ENCODE measurements at places on chromosomes 3 and 15. TPM values are rescaled to one million over a fixed set of nuclear protein-coding genes. Genes with fewer than 3 reads are reported as not detected.

DNA sequence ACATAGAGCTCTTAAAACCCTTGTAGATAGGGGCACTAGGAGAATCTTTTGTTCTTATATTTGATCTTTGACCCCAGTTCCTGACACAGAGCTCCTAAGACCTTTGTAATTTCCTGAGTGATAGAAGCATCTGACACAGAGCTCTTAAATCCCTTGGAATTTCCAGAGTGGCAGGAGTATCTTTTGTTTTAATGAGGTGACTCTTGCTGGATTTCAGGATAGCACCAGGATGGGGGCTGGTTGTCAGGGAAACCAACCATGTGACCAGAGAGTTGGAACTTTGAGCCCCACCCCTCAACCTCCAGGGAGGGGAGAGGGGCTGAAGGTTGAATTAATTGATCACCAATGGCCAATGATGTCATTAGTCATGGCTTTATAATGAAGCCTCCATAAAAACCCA lies 47.6 kb upstream of the ST8SIA2 start:
- H3K4me3 ChIP-seq: no peak overlapping the region
- no peak for DNase-seq
- H3K27me3 ChIP-seq: peaks cover 5% of the 10 kb centered on the region
- H3K36me3 ChIP-seq: no peaks in the 10 kb centered on the region

DNA sequence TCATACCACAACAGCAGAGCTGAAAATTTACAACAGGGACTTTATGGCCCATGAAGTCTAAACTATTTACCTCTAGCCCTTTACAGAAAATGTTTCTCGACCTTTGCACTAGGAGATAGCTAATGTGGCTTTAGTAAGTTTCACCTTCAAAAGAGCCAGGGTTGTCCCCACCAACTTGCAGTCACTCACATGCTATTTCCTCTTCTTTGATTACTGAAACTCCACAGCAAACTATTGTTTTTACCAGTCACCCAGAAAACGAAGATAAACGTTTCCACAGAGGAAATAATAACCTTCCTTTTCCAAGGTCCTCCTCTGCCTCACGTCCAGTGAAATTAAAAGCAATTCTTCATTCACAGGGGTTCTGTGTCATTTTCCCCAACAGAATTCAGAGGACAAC lies 48.2 kb downstream of the WWTR1 start:
- no peak overlapping the region for H3K4me3 ChIP-seq
- DNase-seq: no peak
- no peaks in the 10 kb centered on the region for H3K36me3 ChIP-seq
- H3K27ac ChIP-seq: peak overlapping the region; percentile 53

GRCh38 chr15:49122541-49123062 lies 32.8 kb downstream of the COPS2 start:
- DNase-seq: no peak
- no peaks in the 10 kb centered on the region for H3K4me1 ChIP-seq
- H3K36me3 ChIP-seq: peaks cover 3% of the 10 kb centered on the region
- H3K4me3 ChIP-seq: no peak overlapping the region
- no peaks in the 10 kb centered on the region for H3K27me3 ChIP-seq
- H3K27ac ChIP-seq: no peak overlapping the region

- DNase-seq: no peak
- H3K27me3 ChIP-seq: no peaks in the 10 kb centered on the region
- no peaks in the 10 kb centered on the region for H3K36me3 ChIP-seq
Measured at GRCh38 chr3:106058475-106058874, 189.7 kb upstream of the CBLB start.

- no peaks in the 10 kb centered on the region for H3K27me3 ChIP-seq
- no peak for DNase-seq
- H3K36me3 ChIP-seq: no peaks in the 10 kb centered on the region
- H3K4me1 ChIP-seq: peaks cover 46% of the 10 kb centered on the region
- no peak overlapping the region for H3K4me3 ChIP-seq
Measured at GRCh38 chr3:69090021-69090420, 5.3 kb downstream of the ARL6IP5 start.

GRCh38 chr15:100918690-100919480 lies at the start of gene LRRK1:
Gene LRRK1 (plus strand): TSS chr15:100919357. CDS start chr15:100924633, 5,276 bp downstream.
- peaks cover 67% of the 10 kb centered on the region for H3K27me3 ChIP-seq
- DNase-seq: peak; percentile 59
- no peaks in the 10 kb centered on the region for H3K4me1 ChIP-seq
- peak within 1 kb of the TSS; percentile 74 for H3K4me3 ChIP-seq
- no peaks in the 10 kb centered on the region for H3K36me3 ChIP-seq
- no peak within 1 kb of the TSS for H3K27ac ChIP-seq

- no peak overlapping the region for H3K4me3 ChIP-seq
Measured at GRCh38 chr3:107285197-107285596, 92.0 kb upstream of the CCDC54 start.

GRCh38 chr3:103181160-103181559 lies 746.3 kb downstream of the ZPLD1 start:
- H3K4me3 ChIP-seq: no peak overlapping the region
- DNase-seq: no peak
- no peaks in the 10 kb centered on the region for H3K36me3 ChIP-seq
- no peaks in the 10 kb centered on the region for H3K27me3 ChIP-seq
- no peaks in the 10 kb centered on the region for H3K4me1 ChIP-seq
- H3K27ac ChIP-seq: no peak overlapping the region

- DNase-seq: peak; percentile 60
- no peak overlapping the region for H3K27ac ChIP-seq
- no peaks in the 10 kb centered on the region for H3K27me3 ChIP-seq
- H3K4me3 ChIP-seq: no peak overlapping the region
- no peaks in the 10 kb centered on the region for H3K36me3 ChIP-seq
Measured at GRCh38 chr3:14549256-14549919, 9.2 kb upstream of the GRIP2 start.

DNA sequence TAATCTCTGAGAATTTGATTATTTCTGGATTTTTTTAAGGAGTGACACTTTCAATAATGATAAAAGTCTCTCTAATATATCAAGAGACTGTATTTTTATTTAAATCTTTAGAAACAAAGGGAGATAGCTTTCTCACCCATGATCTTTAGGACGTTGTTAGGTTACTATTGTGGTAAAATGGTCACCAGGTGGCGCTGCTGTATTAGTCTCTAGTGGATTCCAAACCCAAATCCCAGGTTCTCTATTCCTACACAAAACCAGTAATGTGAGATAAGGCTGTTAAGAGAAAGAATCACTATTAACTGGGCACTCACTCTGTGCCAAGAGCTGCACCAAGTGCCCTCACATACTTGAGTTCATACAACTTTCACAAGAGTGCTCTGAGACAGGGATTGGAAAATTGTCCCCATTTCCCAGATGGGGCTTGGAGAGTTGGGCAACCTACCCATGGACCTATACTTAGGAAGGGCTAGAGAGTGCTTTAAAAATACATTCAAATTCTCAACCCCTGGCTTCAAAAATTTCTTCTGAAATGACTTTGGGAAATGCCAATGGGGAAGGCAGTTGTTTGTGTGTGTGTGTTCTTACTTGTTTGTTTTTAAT lies 593.4 kb upstream of the TGFBR2 start:
- peaks cover under 1% of the 10 kb centered on the region for H3K4me1 ChIP-seq
- no peak overlapping the region for H3K27ac ChIP-seq
- no peak overlapping the region for H3K4me3 ChIP-seq
- no peaks in the 10 kb centered on the region for H3K36me3 ChIP-seq

- no peaks in the 10 kb centered on the region for H3K27me3 ChIP-seq
- no peaks in the 10 kb centered on the region for H3K36me3 ChIP-seq
- DNase-seq: no peak
Measured at GRCh38 chr3:151856118-151856517, 17.3 kb upstream of the SUCNR1 start.

- H3K4me3 ChIP-seq: no peak overlapping the region
- no peak for DNase-seq
Measured at GRCh38 chr3:79597709-79598108, 170.1 kb downstream of the ROBO1 start.

GRCh38 chr3:141383555-141384129 lies 15.3 kb downstream of the ZBTB38 start:
- no peaks in the 10 kb centered on the region for H3K36me3 ChIP-seq
- H3K4me3 ChIP-seq: no peak overlapping the region
- H3K27ac ChIP-seq: no peak overlapping the region
- peaks cover 30% of the 10 kb centered on the region for H3K4me1 ChIP-seq

- H3K36me3 ChIP-seq: no peaks in the 10 kb centered on the region
- H3K4me3 ChIP-seq: no peak overlapping the region
- no peaks in the 10 kb centered on the region for H3K4me1 ChIP-seq
- DNase-seq: no peak
- H3K27ac ChIP-seq: no peak overlapping the region
Measured at GRCh38 chr3:18122264-18122663, 302.9 kb downstream of the SATB1 start.

DNA sequence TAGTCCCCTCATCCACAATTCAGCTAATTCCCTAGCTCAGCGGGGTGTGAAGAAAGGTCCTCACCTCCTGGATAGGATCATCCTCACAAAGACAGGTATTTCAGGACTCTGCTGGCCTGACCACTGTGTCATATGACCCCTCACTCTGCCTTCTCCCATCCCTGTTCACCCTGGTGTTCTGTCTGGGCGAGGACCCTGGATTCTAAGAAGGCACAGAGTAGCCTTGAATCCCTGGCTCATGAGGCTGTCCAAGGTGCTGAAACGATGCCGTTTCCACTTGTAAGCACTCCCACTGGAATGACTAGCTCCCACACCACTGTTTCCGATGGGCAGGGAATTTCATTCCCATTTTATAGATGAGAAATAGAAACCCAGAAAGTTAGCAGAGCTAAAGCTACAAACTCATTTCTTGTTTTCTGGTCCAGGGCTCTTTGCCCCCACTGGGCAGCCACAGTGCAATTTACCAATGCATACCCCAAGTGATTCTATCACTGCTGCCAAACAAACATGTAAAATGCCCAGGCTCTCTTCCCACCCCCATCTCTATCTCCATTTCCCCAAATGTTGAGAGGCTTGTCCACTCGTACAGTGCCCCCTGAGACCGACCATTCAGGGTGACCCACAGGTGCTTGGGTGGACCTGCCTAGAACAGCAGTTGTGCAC lies 83.2 kb downstream of the RAB11A start:
- no peaks in the 10 kb centered on the region for H3K36me3 ChIP-seq
- peak; percentile 88 for DNase-seq
- no peak overlapping the region for H3K4me3 ChIP-seq

DNA sequence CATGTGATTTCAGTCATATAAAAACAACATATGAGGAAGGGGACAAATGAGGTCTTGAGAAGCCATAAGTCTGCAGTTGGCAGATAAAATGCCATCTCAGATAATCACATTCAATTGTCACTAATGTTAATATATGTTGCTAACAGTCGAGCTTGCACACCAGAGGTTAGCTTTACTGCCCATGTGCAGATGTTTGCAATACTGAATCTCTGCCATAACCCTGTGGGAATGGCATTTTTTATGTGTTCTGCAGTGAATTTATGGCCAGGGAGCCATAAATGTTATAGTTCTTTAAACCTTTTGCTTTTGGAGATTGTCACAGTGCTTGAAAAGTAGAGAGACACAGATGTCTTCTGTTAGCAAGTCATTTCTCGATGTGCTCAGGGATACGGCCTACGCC lies 141.5 kb downstream of the RORA start:
- no peaks in the 10 kb centered on the region for H3K27me3 ChIP-seq
- no peaks in the 10 kb centered on the region for H3K36me3 ChIP-seq
- H3K4me1 ChIP-seq: peaks cover 41% of the 10 kb centered on the region

DNA sequence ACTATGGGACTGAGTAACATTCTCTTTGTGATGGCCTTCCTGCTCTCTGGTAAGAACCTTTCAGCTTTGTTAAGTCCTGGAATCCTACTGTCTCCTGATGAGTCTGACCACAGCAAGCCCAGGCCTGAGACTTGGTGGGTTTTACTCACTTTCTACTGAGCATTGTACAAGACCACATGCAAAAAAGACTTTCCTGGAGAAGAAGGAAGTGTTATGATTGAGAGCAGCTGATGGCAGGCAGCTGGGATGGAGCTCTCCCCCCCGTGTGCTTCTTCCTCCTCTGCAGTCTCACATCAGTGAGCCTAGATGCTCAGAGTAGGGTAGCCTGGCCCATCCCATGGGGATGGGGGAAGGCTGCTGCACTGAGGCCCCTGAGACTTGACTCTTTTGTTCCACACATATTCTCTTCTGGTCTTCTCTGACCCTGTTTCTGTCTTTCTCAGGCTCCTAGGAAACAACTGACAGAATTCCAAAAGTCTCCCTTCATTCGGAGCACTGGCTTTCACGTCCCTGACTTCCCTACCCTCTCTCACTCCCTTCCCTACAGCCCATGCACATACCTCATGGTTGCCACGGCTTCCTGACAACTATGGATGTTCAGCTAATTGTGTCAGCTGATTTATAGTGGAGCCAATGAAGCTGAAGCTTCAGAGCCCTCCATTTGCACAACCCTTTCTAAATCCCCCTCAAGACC lies 36.6 kb downstream of the CD86 start:
- DNase-seq: no peak
- H3K4me3 ChIP-seq: no peak overlapping the region
- H3K27ac ChIP-seq: no peak overlapping the region
- H3K36me3 ChIP-seq: no peaks in the 10 kb centered on the region
- H3K4me1 ChIP-seq: no peaks in the 10 kb centered on the region

GRCh38 chr3:131091768-131092167 lies 65.1 kb downstream of the NEK11 start:
- H3K27me3 ChIP-seq: no peaks in the 10 kb centered on the region
- no peak overlapping the region for H3K4me3 ChIP-seq
- no peaks in the 10 kb centered on the region for H3K36me3 ChIP-seq
- no peaks in the 10 kb centered on the region for H3K4me1 ChIP-seq
- DNase-seq: peak; percentile 74

GRCh38 chr15:63370764-63371163 lies 10.9 kb downstream of the CA12 start:
- peak; percentile 55 for DNase-seq
- H3K4me3 ChIP-seq: no peak overlapping the region
- peaks cover 17% of the 10 kb centered on the region for H3K4me1 ChIP-seq
- H3K27ac ChIP-seq: no peak overlapping the region
- no peaks in the 10 kb centered on the region for H3K27me3 ChIP-seq

The ALPK3 gene
- total RNA-seq: 29.7 TPM

The TEX55 gene
- 0.27 TPM for total RNA-seq

The ECT2 gene
- 102 TPM for total RNA-seq

The TJP1 gene
- 116 TPM for total RNA-seq

The KIF23 gene
- total RNA-seq: 103 TPM

The B3GALNT1 gene
- 8.3 TPM for total RNA-seq

The GPR171 gene
- total RNA-seq: not detected

The PLXNB1 gene
- 164 TPM for total RNA-seq

The ALS2CL gene
- total RNA-seq: 11.8 TPM

The SNTN gene
- not detected for total RNA-seq

The GADL1 gene
- total RNA-seq: 0.97 TPM
